Activated CD4-positive, alpha-beta T cell treated with anti-CD3 and anti-CD28 coated beads, Interleukin-2, amount 10 ng/mL, durations not matched to agents 24 days and 14 days (primary cell): ENCODE measurements at places on chromosomes 2 and 18. TPM values are rescaled to one million over a fixed set of nuclear protein-coding genes. Genes with fewer than 3 reads are reported as not detected.
A peak's percentile ranks its signal among the peaks of the same experiment; 100 is the strongest.

- DNase-seq: no peak
These were observed 22.5 kb downstream of the FAM210A start for GRCh38 chr18:13703899-13704298.

- DNase-seq: no peak
These were observed 200.6 kb downstream of the CTIF start for GRCh38 chr18:48739266-48740067.

FBXO41 gene
- 32.2 and 33.8 TPM in 2 replicates for total RNA-seq

ABCB11 gene
- total RNA-seq: not detected in 2 replicates

CSRNP3 gene
- total RNA-seq: not detected in 2 replicates

DNA sequence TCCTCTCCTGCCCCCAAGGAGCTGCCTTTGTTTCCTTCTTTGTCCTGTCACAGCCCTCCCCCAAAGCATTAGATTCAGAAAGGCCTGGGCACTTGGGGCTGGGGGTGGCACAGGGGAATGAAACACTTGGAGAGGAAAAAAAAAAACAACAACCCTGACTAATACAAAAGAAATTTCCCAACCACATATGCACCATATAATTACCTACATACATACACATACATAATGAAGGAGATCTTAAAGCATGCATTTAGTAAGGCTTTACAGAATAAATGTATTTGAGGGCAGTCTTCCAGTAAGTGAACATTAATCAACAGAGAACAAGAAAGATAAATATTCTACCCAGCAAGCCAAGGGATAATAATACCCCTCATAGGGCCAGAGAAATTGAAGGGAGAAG, 70.0 kb upstream of the PPP1CB start:
- DNase-seq: no peak

DNA sequence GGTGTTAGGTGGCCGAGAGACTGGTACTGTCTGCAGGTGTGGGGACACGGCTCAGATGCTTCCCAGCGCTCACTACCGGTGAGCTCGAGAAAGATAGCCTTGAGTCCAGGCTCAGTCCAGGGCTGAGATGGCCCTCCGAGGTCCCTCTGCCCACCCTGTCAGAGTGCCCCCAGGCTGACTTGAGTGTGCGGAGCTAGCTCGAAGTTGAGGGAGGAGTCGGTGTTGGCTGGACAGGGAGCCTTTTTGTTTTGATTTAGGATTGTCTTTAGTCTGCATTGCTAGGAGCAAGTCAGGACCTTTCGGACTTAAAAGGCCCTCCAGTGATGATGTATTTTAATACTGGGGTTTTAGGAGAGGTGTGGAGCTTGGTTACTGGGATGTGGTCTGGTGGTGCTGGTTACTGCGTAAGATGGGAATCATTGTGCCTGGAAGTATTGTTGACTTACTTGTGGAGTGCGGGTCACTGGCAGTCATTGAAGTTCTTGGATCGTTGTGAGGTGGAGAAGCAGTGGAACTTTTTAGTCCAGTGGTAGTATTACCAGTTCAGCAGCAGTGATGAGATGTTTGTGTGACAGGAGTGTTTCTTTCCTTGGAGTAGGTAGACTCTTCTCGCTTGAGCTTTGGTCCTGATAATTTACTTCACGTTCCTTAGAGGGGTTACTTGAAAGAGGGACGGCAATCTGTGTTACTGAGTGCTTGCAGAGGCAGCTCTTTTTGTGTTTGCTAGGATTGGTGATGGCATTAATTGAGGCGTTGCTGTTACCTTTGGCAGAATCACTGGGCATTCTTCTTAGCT, 633 bp downstream of the KIAA1328 start:
- DNase-seq: peak; percentile 66

DNA sequence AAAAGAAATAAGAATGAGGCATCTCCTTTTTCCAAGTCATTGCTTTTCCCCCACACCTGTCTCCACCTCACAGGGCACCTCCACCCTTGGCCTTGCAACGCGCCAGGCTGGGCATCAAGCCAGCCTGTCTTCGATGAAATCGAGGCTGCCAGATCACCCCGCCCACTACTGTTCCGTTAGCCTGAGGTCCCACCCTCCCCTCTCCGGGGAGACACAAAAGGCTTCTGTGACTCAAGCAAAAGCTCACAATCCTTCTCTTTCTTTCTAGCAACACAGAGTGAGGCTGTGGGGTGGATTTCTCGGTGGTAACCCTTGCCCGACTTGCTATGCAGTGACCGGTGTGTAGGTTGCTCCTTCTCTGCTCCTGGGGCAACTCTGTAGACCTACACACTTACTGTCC, 9.9 kb downstream of the TNP1 start:
- peak; percentile 66 for DNase-seq

DNA sequence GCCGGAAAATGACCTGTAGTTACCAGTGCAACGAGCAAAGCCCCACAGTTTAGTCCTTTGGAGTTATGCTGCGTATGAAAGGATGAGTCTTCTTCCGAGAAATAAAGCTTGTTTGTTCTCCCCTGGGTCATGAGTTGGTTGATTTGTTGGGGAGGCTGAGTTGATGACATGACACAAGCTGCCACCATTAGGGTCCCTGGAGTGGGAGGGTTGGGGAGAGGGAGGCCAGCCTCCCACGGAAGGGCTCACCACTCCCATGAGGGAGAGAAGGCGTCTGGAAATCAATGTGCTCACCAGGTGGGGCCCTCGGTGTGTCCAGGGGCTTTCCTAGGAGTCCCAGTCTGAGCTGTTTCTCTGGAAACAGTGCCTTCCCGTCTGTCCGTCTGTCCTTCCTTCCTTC, 7.4 kb upstream of the DGKD start:
- DNase-seq: no peak

SNRNP27 gene
- total RNA-seq: 61.1 and 63.3 TPM in 2 replicates

GRCh38 chr2:5474716-5475115, 217.5 kb upstream of the SOX11 start:
- DNase-seq: no peak

GRCh38 chr2:40550085-40550484, 98.2 kb upstream of the SLC8A1 start:
- DNase-seq: no peak

DNA sequence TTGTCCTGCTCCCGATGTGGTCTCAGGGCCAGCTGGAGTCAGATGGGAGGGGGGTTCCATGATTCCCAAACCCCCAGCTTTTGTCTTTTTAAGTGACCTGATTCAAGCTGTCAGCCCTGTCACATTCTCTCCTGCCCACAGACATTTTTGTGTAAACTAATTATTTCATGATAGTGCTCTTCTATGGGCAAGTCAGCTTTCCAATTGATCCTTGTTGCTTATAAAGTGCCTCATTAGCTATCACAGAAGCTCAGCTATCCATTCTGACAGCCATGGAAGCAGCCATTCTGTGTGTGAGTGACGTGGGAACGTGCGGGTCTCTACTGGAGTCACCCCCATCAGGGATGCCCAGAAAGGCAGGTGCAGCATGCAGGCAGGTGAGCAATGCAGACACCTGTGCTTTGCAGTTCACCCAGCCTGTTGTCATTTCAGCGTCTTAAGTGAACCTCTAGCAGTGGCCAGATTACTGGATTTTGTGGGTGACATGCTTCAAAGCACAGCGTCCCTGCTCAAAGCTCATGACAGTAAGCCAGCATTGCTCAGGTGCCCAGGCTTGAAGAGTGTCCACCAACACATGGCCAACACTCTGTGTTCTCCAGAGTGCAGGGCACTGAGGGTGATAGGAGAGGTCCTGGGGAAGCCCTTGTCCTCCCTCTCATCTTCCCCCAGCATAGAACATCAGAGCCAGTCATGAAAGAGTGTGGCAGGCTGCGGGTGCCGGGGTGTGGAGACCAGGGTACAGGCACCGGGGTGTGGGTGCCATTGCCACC, 162.1 kb upstream of the SH3BP4 start:
- no peak for DNase-seq

DNA sequence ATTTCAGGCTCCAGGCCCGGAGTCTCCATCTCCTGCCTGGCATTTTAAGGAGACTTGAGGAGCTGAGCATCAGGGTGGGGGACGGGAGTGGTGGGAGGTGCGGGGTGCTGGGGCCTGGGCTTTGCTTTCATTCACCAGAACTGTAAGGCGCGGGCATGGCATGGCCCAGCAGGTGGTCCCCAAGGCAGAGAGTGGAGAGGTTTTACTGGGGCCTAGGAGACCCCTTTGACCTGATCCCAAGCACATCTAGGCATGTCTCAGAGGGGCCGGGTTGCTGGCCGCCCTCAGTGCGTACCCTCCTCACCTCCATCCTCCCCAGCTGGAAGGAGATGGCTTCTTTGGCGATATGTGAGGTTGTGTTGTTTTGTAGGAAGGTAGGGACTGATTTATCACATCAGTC, 172.5 kb downstream of the KLHL29 start:
- DNase-seq: no peak

CPLX4 gene
- not detected in 2 replicates for total RNA-seq

- DNase-seq: no peak
These were observed 13.9 kb upstream of the DSC1 start for GRCh38 chr18:31176531-31176930.
